ENCODE measurements at places on chromosomes 1 and 21. TPM values are rescaled to one million over a fixed set of nuclear protein-coding genes. Genes with fewer than 3 reads are reported as not detected.

GRCh38 chr1:200391747-200392146, 18.1 kb downstream of the ZNF281 start:
- no peak for DNase-seq

- no peak for DNase-seq
Measured at GRCh38 chr1:210251680-210252490, 19.3 kb downstream of the SERTAD4 start.

DNA sequence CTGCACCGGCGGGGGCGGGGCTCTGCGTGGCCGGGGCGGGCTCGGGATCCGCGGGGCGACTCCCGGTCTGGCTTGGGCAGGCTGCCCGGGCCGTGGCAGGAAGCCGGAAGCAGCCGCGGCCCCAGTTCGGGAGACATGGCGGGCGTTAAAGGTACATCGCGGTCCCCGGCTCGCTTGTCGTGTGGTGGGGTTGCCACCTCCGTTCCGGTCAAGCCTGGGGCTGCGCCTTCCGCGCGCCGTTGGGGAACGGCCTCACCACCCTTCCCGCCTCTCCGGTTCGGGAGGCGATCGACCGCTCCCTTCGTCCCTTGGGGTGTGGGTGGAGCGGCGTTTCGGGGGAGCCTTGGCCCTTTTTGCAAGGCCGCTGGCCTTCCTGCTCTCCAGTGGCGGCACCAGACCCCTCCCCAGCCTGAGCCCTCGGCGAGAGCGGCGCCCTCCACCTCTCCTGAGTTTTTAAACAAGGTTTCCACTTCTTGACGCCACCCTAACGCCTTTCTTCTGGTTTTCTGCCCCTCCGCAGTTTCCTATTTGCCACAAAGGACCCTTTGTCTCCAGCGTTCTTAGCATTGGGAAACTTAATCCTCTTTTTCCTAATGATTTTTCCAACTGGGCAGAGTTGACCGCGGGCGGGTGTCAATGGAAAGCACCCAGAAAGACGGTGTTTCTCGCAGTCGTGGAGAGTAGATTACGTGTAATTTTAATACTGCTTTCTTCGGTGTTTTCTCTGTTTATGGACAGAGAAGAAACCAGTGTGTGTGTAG, at the start of the genes LEPR and LEPROT:
TSS of gene LEPR (plus strand) at position 79 of the 761 bp plus-strand sequence. CDS start 144,898 bp downstream, outside the sequence.
TSS of gene LEPROT (plus strand) at position 79 of the 761 bp plus-strand sequence. CDS start at position 136, 57 bp downstream.
- DNase-seq: peak; percentile 71

DNA sequence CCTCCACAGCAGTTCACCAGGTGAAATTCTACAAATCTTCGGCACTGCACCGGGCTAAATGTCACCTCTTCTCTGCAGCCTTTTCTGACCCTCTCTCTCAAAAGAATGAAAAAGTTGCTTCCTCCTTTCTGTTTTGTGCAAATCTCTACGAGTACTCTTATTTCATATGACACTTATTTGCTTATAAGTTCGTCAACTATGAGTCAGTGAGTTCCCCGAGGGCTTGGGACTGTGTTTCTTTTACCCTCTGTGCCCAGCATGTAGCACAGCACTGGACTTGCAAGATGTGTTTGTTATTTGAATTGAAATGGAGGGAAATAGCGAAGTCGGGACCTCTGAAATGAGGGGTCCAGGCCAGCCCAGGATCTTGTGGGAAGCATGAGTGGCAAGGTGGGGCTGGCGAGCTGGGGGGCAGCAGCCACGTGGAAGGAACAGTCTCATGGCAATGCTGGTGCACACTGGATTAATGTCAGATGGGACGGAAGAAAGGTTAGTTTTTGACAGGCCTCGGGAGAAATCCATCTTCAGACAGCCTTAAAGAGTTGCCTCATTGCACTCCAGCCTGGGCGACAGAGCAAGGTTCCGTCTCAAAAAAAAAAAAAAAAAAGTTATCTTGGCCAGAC, 6.2 kb downstream of the SLC6A9 start:
- no peak for DNase-seq

- no peak for DNase-seq
Measured at GRCh38 chr21:23977971-23978370, 1629.3 kb downstream of the MRPL39 start.

DNA sequence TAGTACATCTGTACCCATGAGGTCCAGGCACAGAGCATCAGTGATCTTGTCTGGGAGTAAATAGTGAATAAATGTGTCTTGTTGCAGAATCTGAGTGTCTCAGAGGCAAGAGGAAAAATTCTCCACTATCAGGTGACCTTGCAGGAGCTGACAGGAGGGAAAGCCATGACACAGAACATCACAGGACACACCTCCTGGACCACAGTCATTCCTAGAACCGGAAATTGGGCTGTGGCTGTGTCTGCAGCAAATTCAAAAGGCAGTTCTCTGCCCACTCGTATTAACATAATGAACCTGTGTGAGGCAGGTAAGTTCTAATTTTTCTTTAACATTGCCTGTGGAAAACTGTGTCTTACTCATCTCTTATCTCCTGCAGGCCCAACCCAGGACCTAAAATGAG, 43.1 kb downstream of the IL12RB2 start:
- no peak for DNase-seq

DNA sequence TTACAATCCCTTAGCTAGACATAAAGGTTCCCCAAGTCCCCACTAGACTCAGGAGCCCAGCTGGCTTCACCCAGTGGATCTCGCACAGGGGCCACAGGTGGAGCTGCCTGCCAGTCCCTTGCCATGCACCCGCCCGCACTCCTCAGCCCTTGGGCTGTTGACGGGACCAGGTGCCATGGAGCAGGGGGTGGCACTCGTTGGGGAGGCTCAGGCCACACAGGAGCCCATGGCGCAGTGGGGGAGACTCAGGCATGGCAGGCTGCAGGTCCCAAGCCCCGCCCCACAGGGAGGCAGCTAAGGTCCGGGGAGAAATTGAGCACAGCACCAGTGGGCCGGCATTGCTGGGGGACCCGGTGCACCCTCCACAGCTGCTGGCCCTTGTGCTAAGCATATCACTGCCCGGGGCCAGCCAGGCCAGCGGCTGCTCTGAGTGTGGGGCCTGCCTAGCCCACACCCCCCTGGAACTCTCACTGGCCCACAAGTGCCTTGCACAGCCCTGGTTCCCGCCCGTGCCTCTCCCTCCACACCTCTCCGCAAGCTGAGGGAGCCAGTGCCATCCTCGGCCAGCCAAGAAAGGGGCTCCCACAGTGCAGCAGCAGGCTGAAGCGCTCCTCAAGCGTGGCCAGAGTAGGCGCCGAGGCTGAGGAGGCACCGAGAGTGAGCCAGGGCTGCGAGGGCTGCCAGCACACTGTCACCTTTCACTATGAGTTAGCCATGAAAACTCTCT, 117.8 kb downstream of the LIPI start:
- DNase-seq: no peak

- no peak for DNase-seq
Measured at GRCh38 chr1:2795926-2796325, 5.6 kb downstream of the TTC34 start.

GRCh38 chr1:153277852-153278251, 18.4 kb downstream of the LORICRIN start:
- peak; percentile 70 for DNase-seq

DNA sequence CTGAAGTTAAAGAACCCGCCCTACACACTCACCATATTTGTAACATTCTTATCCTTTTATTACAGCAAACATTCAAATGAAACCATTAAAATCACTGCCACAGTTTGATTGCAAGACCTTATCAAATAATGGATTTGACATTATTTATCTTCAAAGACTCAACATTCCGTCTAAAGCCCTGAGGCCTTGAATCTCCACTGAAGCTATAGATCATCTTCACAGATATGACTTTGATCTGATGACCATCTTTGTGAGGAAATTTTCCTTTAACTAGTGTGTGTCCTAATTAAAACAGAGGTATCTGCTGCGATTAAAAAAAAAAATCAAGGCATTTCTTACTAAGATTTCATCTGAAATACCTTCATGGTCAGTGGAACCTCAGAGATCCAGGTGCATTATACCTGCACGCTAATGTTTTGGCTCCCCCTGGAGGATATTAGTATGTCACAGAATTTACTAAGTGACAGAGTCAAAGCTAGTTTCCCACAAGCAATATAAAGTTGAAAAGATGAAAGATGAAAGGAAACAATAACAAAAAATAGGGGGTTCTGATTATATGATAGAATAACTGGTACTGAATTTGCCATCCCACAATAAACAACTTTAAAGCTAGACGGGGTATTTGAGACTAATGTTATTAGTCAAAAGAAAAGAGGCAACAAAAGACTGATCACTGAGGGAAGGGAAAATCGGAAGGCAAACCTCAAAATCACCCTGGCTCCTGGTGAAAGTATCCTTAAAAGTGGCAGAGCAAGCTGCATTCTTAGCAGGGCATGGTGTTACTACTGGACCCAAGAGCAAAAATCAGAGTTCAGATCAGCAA, 923.4 kb downstream of the NCAM2 start:
- DNase-seq: peak; percentile 38

- DNase-seq: no peak
Measured at GRCh38 chr1:27478098-27478497, 11.9 kb downstream of the WASF2 start.

DNA sequence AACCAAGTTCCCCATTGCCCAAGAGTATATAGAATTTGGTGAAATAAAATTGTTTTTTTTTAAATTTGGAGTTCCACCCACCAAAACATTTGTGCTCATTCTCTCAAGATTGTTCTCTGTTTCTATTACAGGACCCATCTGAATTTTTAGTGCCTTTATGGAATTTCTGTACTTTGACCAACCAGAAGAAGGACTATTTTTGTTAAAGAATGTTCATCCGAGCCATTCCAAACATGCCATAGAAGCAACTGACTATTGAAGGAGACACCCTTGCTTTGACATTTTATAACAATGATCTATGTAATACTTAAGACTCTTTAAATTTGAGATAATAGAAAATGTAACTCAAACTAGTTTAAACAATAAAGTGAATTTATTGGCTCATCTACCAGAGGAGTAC, 655.7 kb upstream of the ADAMTS5 start:
- DNase-seq: no peak

- DNase-seq: no peak
Measured at GRCh38 chr1:91550961-91551360, 50.3 kb downstream of the CDC7 start.

- DNase-seq: no peak
Measured at GRCh38 chr1:223199094-223199647, 56.1 kb upstream of the TLR5 start.

GRCh38 chr1:111733183-111733991, 5.8 kb downstream of the INKA2 start:
- peak; percentile 65 for DNase-seq

DNA sequence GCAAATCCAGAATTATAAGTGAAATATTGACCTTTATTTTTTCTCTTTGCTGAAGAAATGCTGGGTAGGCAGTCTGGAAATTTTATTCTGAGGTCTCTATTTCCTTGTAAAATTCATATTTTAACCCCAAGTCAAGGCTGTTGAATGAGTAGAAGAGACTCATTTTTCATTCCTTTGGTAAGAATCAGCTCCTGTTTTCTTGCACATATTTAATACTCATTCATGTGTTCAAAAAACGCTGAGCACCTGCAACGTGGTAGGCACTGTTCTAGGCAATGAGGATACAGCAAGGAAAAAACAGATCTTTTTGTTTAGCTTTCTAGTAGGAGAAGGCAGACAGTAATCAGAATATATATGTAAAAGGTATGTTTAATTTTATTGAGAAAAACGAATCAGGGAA, 1.5 kb downstream of the PRKAA2 start:
- no peak for DNase-seq

GRCh38 chr1:1359308-1359663, 931 bp upstream of the MXRA8 start:
- DNase-seq: no peak

- DNase-seq: no peak
Measured at GRCh38 chr1:150874455-150875196, 1.8 kb downstream of the ARNT start.

- DNase-seq: no peak
Measured at GRCh38 chr1:150626150-150626549, 3.3 kb downstream of the ENSA start.

DNA sequence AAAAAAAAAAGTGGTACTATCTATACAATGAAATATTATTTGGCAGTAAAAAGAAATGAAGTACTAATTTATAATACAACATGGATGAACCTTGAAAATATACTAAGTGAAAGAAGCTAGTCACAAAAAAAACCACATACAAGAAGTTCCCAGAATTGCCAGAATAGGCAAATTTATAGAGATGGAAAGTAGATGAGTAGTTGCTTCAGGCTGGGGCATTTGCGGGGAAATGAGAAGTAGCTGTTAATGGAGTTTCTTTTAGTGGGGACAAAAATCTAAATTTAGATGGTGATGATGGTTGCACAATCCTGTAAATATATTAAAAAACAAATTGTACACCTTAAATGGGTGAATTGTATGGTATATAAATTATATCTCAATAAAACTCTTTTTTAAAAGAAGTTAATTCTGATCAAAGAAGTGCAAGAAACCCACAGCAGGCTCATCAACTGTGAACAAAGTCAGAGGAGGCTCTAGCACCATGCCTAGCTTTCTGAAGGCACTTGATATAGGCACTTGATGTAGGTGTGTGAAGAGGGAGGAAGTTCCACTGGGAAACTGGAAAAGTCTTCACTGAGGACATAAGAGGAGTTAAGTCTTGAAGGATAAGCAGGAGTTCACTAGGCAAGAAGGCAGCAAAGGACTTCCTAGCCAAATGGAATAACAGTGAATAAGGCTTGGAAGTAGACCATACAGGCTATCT, 52.5 kb downstream of the DMAP1 start:
- no peak for DNase-seq

DNA sequence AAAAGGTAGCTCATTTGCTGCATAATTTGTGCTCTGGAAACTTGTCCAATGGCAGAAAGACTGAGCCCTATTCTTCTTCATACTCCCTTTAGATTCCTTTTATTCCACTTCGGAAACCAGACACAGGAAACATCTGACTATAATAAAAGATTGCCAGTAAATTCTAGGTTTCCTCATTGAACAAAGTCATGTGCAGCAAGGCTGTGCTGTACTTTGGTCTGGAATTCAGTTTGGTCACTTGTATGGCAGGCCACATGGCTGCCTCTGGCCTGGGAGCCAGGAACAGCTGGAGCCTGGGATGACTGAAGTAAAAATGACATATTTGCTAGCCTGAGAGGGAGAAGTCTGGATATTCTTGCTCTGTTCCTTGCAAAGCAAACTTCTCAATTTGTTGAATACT, 79.6 kb downstream of the ST3GAL3 start:
- no peak for DNase-seq

- no peak for DNase-seq
Measured at GRCh38 chr1:220876511-220877376, 2.5 kb upstream of the HLX start.

GRCh38 chr1:7538033-7538432, 233.1 kb upstream of the VAMP3 start:
- no peak for DNase-seq

The OPTC gene
- not detected for total RNA-seq

The DTL gene
- 24.8 TPM for total RNA-seq

The KISS1 gene
- total RNA-seq: 3.1 TPM

The TNFRSF18 gene
- total RNA-seq: not detected

The RIMKLA gene
- 1.6 TPM for total RNA-seq

The GPR37L1 gene
- total RNA-seq: 0.69 TPM

The FAM167B gene
- 0.29 TPM for total RNA-seq

The SPRR2A gene
- not detected for total RNA-seq

The IFFO2 gene
- total RNA-seq: 101 TPM

The LRRC3 gene
- total RNA-seq: 0.10 TPM

The SIM2 gene
- total RNA-seq: 9.9 TPM

The RXRG gene
- total RNA-seq: not detected

The OR2T11 gene
- not detected for total RNA-seq

The COL11A1 gene
- not detected for total RNA-seq

The S100A8 gene
- total RNA-seq: not detected

The LRRIQ3 gene
- total RNA-seq: not detected

The LCE1D gene
- total RNA-seq: not detected
